Stimulated activated CD8-positive, alpha-beta memory T cell treated with anti-CD3 and anti-CD28 coated beads, Interleukin-4, amount 100 ng/mL, for 1 hour (primary cell): ENCODE measurements at places on chromosomes 1 and 21.

DNA sequence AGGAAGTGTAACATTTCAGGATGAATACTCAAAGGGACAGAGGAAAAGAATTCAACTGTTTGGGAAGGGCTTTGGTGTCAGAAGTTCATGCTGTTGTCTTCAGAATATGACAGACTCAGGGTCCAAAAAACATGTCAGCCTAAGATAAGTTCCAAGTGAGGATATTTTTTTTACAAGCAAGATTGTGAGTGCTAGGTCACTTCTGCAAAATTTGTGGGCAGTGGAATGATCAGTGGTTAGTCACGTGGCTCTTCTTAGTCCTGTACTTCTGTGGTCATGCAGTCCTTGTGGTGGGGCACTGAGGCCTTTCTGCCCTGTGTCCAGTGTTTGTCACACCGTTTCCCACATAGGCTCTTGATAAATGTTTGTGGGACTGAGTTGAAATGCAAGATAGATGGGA, 5.2 kb downstream of the RGL1 start:
- DNase-seq, result no peak

GRCh38 chr1:121525355-121525754, 340.6 kb downstream of the SRGAP2C start:
- DNase-seq, result no peak

GRCh38 chr1:119141020-119141424, 569 bp upstream of the WARS2 start:
- no peak for DNase-seq

GRCh38 chr1:153288634-153289275, 24.0 kb downstream of the PGLYRP3 start:
- DNase-seq, result no peak

GRCh38 chr1:226498640-226499008, 49.9 kb upstream of the STUM start:
- DNase-seq, result no peak

- no peak for DNase-seq
Measured at GRCh38 chr1:218430822-218431221, 85.7 kb downstream of the TGFB2 start.

GRCh38 chr1:215475796-215476481, 91.2 kb upstream of the KCTD3 start:
- no peak for DNase-seq

- no peak for DNase-seq
Measured at GRCh38 chr21:29654855-29655254, 284.9 kb downstream of the GRIK1 start.

- no peak for DNase-seq
Measured at GRCh38 chr1:43908226-43908625, 25.4 kb upstream of the ARTN start.

DNA sequence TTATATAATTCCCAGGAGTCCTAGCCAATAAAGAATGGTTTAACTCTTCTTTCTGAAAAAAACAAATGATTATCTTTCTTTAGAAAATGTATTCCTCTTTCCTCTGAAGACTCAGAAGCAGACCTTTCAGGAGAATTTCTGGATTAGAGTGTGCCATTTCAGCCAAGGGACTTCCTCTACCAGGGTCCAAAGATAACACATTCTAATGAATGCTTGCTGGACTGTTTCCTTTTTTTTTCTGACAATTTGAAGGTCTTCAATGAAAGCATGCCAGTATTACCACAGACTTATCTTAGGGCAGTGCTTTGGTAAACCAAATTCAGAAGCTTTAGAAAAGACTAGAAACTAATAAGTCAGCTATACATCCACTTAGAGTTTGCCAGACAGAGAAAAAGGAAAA, 80.5 kb downstream of the RERE start:
- no peak for DNase-seq

- DNase-seq, result no peak
Measured at GRCh38 chr1:204821476-204821875, 49.2 kb upstream of the NFASC start.

DNA sequence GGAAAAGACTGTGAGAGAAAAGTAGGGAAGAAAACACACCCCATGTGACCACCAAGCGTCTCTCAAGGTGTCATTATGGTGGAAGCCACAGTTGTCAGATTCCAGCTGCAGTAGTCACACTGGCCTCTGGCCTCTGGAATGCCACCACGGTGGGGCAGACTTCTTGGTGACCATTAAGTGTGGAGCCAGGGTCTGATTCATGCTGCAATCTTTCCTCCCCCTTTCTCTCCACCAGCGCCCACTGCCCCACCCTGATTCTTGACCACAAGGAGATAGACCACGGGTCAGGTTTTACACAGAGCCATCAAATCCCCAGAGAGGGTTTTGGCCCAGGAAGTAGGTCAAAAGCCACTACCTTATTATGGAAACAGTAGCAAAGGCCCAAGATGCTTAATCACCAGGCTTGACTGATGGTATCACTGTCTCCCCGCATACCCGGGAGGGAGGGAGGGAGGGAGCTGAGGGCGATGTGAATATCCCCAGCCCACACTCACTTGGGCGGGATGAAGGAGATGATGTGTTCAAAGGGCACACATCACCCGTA, 52.7 kb upstream of the GRHL3 start:
- DNase-seq, result no peak

GRCh38 chr1:7572654-7573152, 198.4 kb upstream of the VAMP3 start:
- no peak for DNase-seq

DNA sequence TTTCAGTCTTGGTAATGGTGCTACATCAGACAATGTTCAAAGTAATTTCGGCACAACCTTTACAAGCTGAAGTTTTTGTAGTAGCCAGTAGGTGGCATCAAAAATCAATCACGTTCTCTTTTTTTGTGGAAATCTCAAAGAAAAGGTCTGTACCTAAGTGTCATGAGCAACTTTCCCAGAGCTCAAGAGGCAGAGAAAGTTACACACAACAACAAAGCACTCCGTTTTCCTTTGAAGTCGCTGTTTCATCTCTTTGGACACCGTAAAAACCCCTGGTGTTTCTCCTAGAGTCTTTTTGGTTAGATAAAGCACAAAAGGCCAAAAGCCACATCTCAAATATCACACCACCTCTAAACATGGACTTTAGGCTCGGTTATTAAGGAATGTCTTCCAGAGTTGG, 131.6 kb downstream of the LHX8 start:
- DNase-seq, result no peak

- DNase-seq, result no peak
Measured at GRCh38 chr1:198169672-198170071, 12.9 kb downstream of the NEK7 start.

DNA sequence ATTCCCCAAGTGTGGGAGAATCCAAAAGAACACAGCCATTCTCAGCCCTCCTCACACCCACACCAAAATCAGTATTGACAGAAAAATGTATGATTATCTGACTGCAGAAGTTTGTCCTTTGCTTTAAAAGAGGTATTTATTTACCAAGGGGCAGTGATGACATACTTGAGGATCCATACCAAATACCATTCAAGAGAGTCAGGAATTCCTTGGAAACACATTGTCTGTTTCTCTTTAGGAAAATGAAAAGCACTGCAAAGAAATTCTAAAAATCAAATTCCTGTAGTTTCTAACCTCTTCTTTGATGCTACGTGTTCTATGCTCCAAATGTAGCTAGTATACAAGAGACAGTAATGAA, 509.6 kb upstream of the CXADR start:
- DNase-seq, result no peak

- no peak for DNase-seq
Measured at GRCh38 chr1:17791480-17791879, 36.3 kb downstream of the ACTL8 start.

- no peak for DNase-seq
Measured at GRCh38 chr21:45480701-45481500, 61.3 kb downstream of the SLC19A1 start.

- DNase-seq, result no peak
Measured at GRCh38 chr1:151058692-151059091, 730 bp downstream of the CDC42SE1 start.

GRCh38 chr1:103106426-103107341, 1.6 kb downstream of the COL11A1 start:
- DNase-seq, result no peak

DNA sequence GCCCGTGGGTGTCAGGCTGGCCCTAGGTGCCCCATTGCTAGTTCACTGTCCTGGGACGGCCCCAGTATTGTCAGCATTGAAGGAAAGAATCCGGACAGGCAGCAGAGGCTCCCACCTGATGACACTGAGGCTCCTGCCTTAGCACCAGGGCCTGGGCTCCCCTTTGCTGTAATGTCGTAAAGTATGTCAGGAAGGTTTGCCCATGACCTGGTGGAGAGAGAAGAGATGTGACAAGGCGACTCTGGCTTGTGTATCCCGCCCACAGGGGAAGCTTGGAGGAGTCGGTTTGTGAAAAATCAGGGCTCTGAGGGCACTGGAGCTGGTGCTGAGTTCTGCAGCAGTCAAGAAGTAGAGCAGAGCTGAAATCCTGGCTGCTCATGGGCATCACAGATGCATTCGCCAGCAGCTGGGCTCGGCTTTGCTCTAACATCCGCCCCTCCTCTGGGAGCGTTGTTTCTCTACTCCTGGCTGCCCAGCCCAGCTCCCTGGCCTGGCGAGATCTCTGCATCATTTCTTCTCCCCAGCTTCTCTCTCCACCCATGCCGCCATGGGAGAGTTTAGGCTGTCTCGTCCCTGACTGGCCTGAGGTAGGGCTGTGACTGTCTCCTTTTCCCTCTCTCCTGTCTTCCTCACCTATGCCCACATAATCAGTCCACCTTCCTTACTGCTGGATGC, 74.1 kb downstream of the ADARB1 start:
- no peak for DNase-seq

DNA sequence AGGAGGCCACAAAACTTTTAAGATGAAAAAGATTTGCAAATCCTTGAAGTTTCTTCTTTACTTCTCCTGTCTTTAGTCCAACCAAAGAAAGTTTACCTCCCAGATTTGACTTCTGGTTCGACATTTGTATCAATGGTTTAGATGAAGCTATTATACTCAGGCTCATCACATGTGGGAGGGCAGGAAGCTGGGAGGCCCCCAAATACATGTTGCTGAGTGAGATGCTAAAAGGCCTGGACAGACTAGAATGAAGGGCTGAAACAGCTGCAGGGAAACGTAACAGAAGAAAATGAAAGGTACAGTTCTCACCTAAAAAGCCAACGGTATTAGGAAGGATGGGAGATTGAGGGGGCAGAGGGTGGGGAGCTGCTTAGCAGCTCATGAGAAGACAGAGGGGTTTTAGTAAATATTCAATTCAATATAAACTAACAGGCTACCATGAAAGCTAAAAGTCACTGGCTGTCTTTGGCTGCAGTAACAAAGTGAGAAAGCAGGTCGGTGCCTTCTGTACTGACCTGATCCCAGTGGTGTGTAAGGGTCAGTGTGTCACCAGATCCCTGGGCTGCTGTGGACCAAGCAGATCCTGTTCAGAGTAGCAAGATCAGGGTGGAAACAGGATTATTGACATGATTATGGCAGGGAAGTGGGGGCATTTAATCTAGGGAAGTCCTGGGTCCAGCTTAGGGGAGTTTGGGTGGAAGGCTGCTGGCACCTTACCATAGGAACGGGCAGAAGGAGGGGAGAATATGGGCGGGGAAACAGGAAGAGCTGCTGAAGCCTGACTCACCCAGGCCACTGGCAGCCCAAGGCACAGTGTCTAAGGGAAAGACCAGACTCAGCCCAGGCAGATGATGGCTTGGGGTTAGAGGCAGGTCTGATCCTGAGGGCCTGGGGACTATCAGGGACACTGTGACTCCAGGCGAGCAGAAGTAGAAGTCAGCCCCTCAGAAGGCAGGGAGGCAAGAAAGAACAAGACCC, 60.4 kb downstream of the KCNN3 start:
- DNase-seq, result no peak

DNA sequence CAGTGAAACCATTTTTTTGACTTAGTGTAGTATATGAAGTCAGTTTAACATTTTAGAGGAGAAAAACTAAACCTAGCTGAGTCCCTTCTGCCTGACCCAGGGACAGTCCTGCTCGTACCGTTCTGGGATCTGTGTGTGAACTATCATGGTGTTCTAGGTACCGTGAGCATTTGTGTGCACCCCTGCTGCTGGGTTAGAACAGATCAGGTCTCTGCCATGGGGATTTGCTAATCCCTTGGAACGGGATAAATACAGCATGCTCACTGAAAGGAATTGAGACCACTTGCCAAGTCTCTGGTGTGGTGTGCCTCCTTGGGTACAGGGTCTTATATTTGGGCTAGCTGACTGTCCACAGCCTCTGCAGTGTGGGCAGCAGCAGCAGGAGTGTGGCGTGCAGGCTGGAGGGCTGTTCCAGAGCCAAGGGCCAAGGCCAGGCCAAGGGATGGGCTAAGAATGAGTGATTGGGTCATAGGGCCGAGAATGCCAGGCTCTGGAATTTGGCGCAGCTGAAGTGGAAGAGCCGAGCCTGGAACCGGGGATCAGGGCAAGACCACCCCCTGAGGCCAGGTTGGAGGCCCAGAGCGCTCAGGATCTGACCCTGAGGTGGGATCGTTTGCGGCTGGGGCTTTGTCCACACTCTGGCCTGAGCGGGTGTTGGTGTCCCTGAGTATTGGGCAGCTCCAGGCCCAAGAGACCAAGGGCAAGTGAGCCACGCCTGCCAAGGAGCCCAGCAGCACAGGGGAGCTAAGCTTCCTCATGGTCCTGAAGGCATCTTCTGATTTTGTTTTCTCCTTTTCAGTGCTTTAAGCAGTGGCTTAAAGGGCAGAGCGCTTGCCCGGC, 66.3 kb downstream of the VPS26C start:
- no peak for DNase-seq

DNA sequence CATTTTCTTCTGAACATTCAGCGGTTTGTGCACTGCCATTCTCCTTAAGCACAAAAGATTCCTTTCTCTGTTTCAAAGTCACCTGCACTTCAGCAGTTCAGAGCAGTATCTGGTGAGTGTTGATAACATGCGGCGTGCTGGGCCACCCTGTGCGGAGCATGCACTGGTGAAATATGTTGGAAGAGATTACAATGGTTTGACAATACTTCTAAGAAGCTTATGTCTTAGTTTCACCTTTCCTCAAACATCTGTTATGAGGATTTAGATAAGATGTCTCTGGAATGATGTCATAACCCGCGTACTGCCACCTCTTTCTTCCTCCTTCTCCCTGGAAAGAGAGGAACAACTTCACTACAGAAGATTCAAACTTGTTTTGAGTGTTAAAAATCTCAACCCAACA, 650.3 kb downstream of the AJAP1 start:
- DNase-seq, result no peak

GRCh38 chr1:152189657-152190442, 30.8 kb upstream of the RPTN start:
- DNase-seq, result peak; percentile 36

DNA sequence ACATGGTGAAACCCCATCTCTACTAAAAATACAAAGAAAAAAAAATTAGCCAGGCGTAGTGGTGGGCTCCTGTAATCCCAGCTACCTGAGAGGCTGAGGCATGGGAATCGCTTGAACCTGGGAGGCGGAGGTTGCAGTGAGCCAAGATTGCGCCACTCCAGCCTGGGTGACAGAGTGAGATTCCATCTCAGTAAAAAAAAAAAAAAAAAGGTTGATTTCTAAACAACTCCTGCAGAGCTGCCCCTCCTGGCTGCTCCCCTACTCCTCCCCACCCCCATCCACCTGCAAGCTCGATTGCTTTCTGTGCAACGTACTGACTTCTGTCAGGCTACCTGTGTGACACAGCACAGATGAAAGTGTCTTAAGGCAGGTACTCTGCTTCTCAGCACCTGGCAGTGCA, 13.3 kb downstream of the ETV3L start:
- DNase-seq, result no peak

- DNase-seq, result no peak
Measured at GRCh38 chr1:214552174-214552608, 789 bp upstream of the PTPN14 start.
